Left lung (tissue), 14 donors: ENCODE measurements at places on chromosomes 11 and 22. TPM values are rescaled to one million over a fixed set of nuclear protein-coding genes. Genes with fewer than 3 reads are reported as not detected.

DNA sequence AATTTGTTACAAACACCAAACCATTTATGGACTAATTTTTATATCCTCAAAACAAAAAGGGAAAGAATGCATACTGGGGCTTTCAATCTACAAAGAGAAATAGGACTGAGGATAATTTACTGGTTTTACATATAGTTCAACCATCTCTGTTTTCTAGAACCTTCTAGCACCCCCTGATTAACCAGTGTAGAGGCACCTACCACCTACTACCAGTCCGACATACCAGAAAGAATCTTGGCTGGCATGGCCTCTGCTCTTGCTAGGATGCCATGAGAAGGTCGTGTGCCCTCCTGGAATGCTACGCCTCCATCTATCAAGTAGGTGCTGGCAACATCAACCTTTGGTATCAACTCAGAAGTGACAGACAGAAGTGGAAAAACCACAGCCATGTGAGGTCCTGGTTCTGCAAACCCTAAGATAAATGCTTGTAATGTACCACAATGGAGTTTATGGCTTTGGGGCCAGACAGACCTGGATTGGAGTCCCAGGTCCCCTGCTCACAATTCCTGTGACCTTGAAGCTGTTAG is 28.2 kb downstream of the MYH9 start:
- H3K4me3 ChIP-seq: no peak overlapping the region
- H3K36me3 ChIP-seq: peaks cover 13% of the 10 kb centered on the region
- DNase-seq: no peak
- peaks cover 73% of the 10 kb centered on the region for H3K4me1 ChIP-seq
- peak overlapping the region; percentile 70 for H3K27ac ChIP-seq

GRCh38 chr22:46011627-46012181 is 34.7 kb upstream of the WNT7B start:
- H3K27me3 ChIP-seq: no peaks in the 10 kb centered on the region
- DNase-seq: peak; percentile 30
- H3K4me3 ChIP-seq: no peak overlapping the region
- no peaks in the 10 kb centered on the region for H3K36me3 ChIP-seq

ACRV1 gene
- not detected for total RNA-seq

KRTAP5-2 gene
- not detected for total RNA-seq

UEVLD gene
- total RNA-seq: 22.3 TPM

DNA sequence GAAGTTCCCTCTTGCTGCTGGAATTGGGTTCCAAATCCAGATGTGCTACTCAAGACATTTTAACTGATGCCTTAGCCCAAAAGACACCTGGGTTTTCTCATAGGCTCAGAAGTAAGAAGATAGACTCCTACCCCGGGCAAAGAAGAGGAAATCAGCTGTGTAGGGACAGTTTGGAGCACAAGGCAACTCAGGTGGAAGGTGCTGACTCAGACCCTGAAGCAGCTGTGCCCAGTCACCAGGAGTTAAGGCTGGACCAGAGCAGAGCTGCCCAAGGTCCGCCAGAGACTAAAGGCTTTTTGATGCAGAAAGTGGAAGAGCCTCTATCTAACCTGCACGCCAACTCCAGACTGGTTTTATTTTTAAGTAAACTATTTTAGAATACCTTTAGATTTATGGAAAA is 20.6 kb upstream of the RAB1B start:
- no peaks in the 10 kb centered on the region for H3K4me1 ChIP-seq

DNA sequence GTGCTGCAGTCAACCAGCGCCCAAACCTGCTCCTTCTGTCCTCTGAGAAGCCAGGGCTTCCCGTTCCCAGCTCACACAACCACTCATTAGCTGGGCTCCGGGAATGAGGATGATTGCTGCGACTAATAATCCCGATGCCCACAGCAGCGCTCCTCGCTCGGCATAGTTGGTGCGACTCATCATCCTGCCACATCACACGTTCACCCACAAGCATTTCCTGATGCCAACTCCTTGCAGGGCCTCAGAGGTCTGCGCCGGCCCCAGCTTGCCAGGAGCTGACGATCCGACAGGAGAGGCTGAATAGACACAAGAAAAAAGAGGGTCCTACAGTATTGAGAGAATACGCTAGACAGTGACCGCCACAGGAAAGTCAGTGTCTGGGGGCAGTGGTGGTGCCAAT is 10.6 kb upstream of the CSNK1E start:
- no peaks in the 10 kb centered on the region for H3K27me3 ChIP-seq
- H3K4me1 ChIP-seq: no peaks in the 10 kb centered on the region
- DNase-seq: no peak
- no peak overlapping the region for H3K4me3 ChIP-seq

- peak; percentile 13 for DNase-seq
- no peak overlapping the region for H3K27ac ChIP-seq
- H3K36me3 ChIP-seq: no peaks in the 10 kb centered on the region
- H3K4me1 ChIP-seq: no peaks in the 10 kb centered on the region
- H3K27me3 ChIP-seq: no peaks in the 10 kb centered on the region
These were observed 52.6 kb downstream of the IGSF9B start for GRCh38 chr11:133903875-133904817.

RAB38 gene
- total RNA-seq: 12.3 TPM

DNA sequence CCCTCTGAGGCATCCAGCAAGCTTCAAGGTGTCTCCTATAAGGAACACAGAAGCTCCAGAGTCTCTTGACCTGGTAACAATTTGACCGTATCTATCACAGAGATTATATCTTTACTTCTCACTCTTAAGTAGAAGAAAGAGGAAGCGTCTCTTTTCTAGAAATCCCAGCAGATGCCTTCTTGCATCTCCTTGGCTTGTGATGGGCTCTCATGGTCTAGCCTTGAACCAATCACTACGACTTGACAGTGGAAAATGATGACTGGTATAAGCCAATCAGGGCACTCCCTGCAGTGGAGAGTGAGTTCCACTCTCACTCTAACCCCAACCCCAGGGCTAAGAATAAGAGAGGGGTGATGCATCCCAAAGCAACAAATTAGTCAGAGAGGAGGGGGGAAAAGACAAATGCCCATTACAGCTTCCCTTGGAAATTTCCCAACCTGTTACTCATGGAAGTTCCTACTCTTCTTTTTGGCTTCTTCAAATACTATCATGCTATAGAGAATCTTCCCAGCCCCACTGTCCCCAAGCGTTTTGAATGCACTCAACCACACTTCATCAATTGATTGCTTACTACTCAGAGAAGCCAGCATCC is 293.5 kb downstream of the MN1 start:
- H3K4me1 ChIP-seq: peaks cover 8% of the 10 kb centered on the region
- no peaks in the 10 kb centered on the region for H3K27me3 ChIP-seq
- no peak overlapping the region for H3K27ac ChIP-seq
- no peaks in the 10 kb centered on the region for H3K36me3 ChIP-seq

TRPM5 gene
- total RNA-seq: not detected

DNA sequence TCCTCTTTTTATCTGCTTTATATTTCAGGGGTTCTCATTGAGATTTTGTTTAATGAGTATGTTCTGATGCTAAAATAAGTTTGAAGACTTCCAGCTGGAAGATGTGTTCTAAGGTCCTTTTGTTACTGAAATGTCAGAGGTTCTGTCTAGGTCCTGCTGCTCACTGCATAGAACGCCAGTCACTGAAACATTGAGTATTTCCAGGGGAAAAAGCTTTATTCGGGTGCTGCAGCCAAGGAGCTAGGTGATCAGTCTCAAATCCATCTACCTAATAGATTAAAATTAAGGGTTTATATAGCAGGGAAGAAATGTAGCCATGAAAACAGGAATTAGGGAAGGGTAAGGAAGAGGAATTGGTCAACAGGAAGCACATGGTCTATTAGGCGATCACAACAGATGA is 19.7 kb downstream of the SVIP start:
- no peak for DNase-seq
- no peaks in the 10 kb centered on the region for H3K27me3 ChIP-seq
- no peak overlapping the region for H3K4me3 ChIP-seq
- H3K27ac ChIP-seq: no peak overlapping the region
- H3K4me1 ChIP-seq: peaks cover 7% of the 10 kb centered on the region

DNA sequence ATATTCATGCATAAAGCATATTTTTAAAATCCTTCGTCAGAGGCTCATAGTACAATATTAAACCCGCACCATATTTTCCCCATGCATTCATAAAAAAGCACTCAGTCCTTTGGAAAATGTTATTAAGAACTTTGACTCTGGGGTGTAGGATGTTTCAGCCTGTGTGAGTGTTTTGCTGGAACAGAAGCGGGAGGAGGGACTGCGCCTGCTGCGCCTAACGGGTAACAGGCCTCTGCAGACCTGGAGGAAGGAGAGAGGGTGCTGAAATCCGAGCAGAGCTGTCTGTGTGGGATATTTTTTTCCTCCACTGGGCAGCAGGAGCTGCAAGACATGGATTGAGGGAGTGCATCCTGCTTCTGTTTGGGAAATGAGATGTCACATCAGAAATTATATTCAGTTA is 483.0 kb downstream of the BRD1 start:
- DNase-seq: no peak
- H3K4me1 ChIP-seq: no peaks in the 10 kb centered on the region
- H3K4me3 ChIP-seq: no peak overlapping the region

GRCh38 chr22:38819387-38819940 is 24.4 kb downstream of the NPTXR start:
- H3K4me3 ChIP-seq: no peak overlapping the region
- H3K27me3 ChIP-seq: no peaks in the 10 kb centered on the region
- H3K36me3 ChIP-seq: no peaks in the 10 kb centered on the region
- H3K4me1 ChIP-seq: no peaks in the 10 kb centered on the region
- H3K27ac ChIP-seq: no peak overlapping the region

DNA sequence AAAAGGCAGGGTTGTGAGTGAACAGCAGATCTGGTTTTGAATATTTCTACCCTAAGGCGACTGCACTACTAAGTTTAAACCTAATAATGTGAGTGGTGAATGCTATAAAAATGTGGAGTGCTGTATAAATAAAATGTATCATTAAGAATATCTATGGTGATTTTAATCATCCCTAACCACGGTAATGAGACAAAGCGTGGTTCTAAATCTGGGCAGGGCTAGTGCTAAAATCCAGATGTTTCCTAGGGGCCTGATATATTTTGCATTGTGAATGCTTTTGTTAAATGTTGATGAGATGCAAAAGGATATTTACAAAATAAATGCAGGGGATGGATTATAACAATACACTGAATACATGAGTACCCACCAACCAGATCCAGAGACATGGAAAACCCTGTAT is 58.1 kb downstream of the TSPAN18 start:
- peaks cover 6% of the 10 kb centered on the region for H3K4me1 ChIP-seq
- no peak overlapping the region for H3K27ac ChIP-seq

IFT27 gene
- 28.0 TPM for total RNA-seq

CDC42EP2 gene
- 18.5 TPM for total RNA-seq

- no peaks in the 10 kb centered on the region for H3K36me3 ChIP-seq
- no peak for DNase-seq
- H3K27ac ChIP-seq: no peak overlapping the region
- H3K27me3 ChIP-seq: peaks cover 10% of the 10 kb centered on the region
- no peak overlapping the region for H3K4me3 ChIP-seq
- peaks cover 28% of the 10 kb centered on the region for H3K4me1 ChIP-seq
These were observed 4.3 kb downstream of the CLTCL1 start for GRCh38 chr22:19287076-19287707.

- H3K36me3 ChIP-seq: no peaks in the 10 kb centered on the region
- no peaks in the 10 kb centered on the region for H3K27me3 ChIP-seq
- no peak overlapping the region for H3K4me3 ChIP-seq
These were observed 64.2 kb downstream of the PTPRJ start for GRCh38 chr11:48044577-48044976.

CTSW gene
- total RNA-seq: 9.1 TPM

TYR gene
- not detected for total RNA-seq

CD3E gene
- total RNA-seq: 10.5 TPM

DNA sequence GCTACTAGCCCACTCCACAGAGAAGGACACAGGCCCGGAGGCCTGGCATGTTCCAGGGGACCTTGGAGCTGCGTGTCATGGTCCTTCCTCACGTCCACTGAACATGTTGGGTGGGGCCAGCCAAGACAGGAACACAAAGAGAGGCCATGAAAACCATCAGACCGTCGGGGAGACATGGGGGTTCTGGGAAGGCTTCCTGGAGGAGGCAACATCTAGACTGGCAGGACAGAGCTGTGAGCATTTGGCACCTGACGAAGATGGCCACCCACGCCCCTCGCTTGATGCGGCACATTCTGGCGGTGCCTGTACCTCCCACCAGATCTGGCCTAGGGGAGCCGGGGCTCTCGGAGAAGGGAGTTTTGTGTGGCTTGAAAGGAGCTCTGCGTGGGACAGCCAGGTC is 24.7 kb upstream of the ARHGAP8 start:
- peaks cover 24% of the 10 kb centered on the region for H3K4me1 ChIP-seq
- DNase-seq: peak; percentile 43
- H3K36me3 ChIP-seq: peaks cover 13% of the 10 kb centered on the region
- H3K27ac ChIP-seq: no peak overlapping the region
